ENCODE measurements at places on chromosomes 13 and 19. TPM values are rescaled to one million over a fixed set of nuclear protein-coding genes. Genes with fewer than 3 reads are reported as not detected.

The CCDC124 gene
- 14.9 TPM for total RNA-seq

The CLEC17A gene
- not detected for total RNA-seq

The KIR3DL3 gene
- not detected for total RNA-seq

GRCh38 chr13:30128591-30128990 is 178.8 kb downstream of the KATNAL1 start:
- no peak for DNase-seq

- DNase-seq, result no peak
These were observed 6.0 kb downstream of the PNMA8B start for GRCh38 chr19:46489445-46490272.

DNA sequence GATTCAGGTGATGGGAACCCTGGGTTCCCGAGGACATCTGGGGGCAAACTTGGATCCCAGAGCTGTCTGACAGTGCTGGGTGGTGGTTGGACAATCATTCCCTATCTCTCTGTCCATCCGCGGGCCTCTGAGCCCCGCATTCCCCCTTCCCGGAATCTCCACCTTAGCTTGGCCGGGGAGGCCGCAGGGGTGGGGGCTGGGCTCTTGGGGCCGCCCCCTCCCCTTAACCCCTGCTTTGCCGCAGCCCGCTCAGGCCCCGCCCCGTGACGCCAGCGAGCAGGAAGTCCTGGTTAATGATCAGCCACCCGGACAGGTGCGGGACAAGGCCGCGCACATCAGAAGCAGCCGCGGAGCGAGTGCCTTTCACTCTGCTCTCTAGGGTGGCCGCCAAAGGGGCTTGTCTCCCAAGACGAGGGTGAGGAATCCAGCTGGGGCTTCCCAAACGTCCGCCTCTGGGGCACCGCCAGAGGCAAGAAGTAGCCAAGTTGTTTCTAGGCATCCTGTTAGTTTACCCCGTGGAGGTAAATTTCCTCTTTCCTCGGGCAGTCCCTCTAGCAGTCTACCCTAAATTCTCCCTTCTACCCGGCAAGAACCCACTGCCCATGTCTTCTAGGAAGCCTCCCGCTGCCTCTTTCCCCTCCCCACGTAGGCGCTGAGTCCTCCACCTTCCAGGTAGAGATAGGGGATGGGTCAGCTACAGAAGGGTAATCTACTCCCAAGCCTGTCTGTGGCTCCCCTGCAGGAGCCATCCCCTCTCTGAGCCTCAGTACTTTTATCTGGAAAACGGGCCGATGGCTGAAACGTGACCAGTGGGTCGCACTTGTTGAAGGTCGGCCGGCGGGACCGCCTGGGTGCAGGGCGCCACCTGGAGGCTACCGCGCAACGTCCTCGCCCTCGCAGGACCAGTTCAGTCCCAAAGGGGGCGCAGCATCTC is 3.0 kb downstream of the IRF2BP1 start:
- DNase-seq, result peak; percentile 93

- no peak for DNase-seq
These were observed 396.1 kb downstream of the EFNB2 start for GRCh38 chr13:106139377-106139776.

GRCh38 chr13:98466634-98467236 is 110.2 kb downstream of the STK24 start:
- peak; percentile 43 for DNase-seq

Data from HepG2 (cell line).